Pancreas (tissue), 10 donors: ENCODE measurements at places on chromosomes 7 and 10.
A peak's percentile ranks its signal among the peaks of the same experiment; 100 is the strongest.

DNA sequence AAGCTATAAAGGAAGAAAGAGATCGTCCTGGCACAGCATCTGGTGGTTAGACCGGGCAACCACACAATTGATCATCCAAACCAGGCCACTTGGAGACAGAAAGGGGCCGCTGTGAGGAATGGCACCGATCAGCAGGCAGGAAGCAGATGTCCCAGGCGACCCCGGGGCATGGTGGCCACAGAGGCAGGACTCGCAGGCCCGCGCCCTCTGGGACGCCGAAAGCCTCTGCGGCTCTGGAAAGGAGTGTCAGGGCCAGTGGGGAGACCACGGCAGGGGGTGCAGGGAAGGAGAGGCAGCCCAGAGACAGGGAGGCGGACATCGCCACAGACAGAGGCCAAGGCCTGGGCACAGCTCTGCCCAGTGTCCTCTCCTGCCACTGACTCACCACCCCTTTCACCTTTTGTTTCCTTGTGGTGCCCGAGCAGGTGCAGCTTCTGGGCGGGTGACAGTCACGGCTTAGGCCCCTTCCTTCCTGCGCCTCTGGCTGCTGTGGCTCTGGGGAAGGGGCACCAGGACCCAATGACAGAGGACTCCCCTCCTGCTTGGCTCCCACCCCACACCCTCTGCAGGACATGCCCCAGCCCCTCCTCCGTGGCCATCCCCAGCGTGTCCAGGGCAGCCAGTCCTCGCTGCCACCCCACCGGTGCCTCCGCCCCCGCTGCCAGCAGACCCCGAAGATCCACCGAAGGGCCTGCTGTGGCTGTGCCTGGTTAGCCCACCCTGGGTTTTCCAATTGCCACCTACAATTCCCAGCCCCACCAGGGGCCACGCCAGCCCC is 10.9 kb downstream of the STK32C start:
- no peaks in the 10 kb centered on the region for H3K27me3 ChIP-seq
- no peak overlapping the region for H3K4me3 ChIP-seq

DNA sequence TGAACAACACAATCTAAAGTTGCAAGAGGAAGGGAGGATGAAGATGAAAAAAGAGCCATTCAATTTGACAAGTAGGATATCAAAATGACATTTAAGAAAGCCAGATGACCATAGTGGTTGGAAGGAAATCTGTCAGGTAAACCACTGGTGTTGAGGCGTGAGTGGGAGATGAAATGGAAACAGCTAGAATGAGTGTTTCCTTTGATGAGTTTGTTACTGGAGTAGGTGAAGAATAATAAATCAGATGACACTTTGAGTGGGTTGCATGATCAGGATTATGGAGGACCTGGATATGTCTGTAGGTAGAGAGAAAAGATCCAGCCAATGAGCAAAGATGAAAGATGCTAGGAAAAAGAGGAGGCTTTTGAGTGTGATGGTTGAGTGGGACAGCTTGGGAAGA is 33.1 kb downstream of the AKR1B1 start:
- H3K27me3 ChIP-seq = no peaks in the 10 kb centered on the region
- DNase-seq = no peak

DNA sequence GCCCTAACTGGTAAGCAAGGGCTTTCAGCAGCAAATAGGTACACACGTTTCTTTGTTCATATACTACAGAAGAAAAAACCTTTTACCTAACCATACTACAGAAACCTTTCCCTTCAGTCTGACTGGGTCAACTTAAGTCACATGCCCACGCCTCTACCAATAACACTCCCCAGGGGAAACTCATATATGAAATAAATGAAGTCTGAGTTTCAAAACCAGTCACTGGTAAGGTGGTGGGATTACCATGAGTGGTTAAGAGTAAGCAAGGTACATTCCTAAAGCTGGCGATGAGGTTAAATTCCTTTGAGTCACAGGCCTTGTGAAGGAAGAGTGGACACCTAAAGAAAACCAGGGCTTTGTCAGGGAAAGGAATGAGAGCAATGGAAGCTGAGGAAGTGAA is 21.4 kb upstream of the KIF20B start:
- H3K4me3 ChIP-seq = no peak overlapping the region
- DNase-seq = no peak
- no peaks in the 10 kb centered on the region for H3K27me3 ChIP-seq
- H3K27ac ChIP-seq = no peak overlapping the region
- H3K36me3 ChIP-seq = no peaks in the 10 kb centered on the region
- peaks cover 3% of the 10 kb centered on the region for H3K4me1 ChIP-seq

DNA sequence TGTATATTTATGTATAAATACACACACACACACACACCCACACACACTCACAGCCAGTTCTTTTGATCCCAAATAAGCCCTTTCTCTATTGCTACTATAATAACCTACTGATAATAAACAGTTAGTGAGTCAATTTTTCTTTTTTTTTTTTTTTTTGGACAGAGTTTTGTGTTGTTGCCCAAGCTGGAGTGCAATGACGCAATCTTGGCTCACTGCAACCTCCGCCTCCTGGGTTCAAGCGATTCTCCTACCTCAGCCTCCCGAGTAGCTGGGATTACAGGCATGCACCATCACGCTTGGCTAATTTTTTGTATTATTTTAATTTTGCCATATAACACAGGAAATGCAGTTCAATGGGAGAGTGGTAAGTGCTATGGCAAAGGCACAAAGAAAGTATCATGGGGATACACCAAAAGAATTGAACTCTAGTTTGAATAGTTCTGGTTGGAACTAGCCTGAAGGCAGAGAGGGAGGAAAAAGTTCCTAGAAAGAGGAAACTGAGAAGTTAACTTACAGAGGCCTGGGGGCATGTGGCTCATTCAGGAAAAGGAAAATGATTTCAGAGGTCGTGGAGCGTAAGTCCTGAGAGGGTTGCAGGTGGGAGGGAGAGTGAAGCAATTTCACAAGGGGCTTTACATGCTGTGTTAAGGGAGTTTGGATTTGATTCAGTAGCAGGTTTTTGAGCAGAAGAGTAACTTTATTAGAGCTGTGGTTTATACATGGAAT is 44.4 kb upstream of the JCAD start:
- no peaks in the 10 kb centered on the region for H3K36me3 ChIP-seq
- no peaks in the 10 kb centered on the region for H3K27me3 ChIP-seq
- no peaks in the 10 kb centered on the region for H3K4me1 ChIP-seq
- no peak for DNase-seq
- H3K27ac ChIP-seq = no peak overlapping the region

DNA sequence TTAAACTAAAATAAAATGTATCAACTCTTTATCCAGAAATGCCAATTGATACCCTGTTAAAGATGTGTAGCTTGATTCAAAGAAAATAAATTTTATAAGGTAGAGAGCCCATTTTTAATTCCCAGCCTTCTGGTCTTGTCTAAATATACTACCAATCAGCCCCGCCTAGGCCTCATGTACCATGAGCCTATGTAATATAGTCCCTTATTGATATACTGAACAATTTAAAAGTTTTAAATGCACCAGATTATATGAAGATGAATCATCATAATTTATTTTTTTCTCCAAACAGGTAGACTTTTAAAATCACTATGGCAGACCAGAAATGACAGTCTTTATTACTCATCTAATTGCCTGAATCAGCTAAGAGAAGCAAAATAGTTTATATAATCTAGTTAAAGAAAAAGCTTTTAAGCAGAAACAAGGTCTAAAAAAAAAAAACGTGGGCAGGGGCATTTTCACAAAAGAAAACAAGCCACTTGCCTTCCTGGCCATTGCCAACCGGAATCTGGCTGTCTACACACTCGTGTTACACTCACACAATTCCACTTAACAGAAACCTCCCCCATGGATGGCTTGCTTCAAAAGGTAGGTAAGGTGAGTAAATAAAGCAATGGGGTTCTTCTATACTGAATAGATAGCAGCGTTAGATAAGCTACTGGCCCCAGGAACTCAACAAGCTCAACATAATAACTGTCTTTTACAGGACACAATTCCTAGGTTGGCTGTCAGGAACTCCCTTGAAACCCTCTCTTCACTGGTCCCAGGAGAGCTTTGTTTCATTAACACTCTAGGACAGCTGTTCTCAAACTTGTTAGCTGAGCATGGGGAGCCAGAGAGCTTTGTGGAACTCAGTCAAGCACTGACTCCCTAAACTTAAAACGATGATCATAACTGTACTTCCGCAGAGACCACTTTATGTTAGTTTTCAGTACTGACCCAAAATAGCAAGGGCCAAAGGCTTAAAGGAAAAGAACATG is 37.2 kb downstream of the RAPGEF5 start:
- H3K27me3 ChIP-seq = no peaks in the 10 kb centered on the region
- no peak overlapping the region for H3K4me3 ChIP-seq
- DNase-seq = no peak
- peaks cover under 1% of the 10 kb centered on the region for H3K36me3 ChIP-seq

DNA sequence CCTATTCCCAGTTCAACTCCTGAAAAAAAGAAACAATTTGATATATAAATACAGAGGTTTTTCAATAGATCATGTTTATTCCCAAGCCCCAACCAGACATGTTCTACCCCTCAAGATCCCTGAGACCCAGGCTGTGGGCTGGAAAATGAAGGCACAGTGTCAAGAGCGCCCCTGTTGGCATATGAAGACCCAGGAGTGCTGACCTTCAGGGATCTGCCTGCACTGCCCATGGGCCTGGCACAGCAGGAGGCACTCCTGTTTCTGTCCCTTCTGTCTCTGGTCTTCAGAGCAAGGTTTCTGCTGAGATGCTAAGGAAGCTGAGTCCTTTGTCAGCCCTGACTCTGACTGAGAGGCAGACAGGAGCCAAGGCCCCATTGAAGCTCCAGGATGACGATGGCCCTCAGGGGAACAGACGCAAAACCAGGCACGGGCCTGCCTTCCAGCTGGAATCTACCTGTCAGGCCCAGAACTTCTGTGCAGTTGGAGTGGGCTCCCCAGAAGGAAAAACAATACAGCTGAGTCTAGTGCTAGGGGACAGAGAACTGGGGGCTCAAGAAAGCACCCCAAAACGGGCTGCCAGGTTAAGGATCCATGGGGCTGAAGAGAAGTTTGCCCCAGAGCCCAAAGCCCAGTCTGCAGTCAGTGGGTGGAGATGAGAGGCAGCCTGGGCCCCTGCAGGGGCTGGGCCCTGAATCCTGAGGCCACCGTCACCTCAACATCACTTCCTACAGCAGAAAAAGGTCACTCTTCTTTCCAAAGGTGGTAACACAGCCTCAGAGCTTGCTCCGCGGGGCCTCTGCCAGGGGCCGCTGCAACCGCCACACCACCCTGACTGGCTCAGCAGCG is 6.7 kb upstream of the AIFM2 start:
- no peaks in the 10 kb centered on the region for H3K27me3 ChIP-seq
- no peaks in the 10 kb centered on the region for H3K4me1 ChIP-seq
- H3K27ac ChIP-seq = no peak overlapping the region
- H3K36me3 ChIP-seq = no peaks in the 10 kb centered on the region
- no peak overlapping the region for H3K4me3 ChIP-seq

GRCh38 chr7:6096581-6096980 is 65.4 kb downstream of the ANKRD61 start:
- no peaks in the 10 kb centered on the region for H3K36me3 ChIP-seq
- no peak for DNase-seq
- no peak overlapping the region for H3K27ac ChIP-seq
- H3K27me3 ChIP-seq = no peaks in the 10 kb centered on the region
- H3K4me3 ChIP-seq = no peak overlapping the region

DNA sequence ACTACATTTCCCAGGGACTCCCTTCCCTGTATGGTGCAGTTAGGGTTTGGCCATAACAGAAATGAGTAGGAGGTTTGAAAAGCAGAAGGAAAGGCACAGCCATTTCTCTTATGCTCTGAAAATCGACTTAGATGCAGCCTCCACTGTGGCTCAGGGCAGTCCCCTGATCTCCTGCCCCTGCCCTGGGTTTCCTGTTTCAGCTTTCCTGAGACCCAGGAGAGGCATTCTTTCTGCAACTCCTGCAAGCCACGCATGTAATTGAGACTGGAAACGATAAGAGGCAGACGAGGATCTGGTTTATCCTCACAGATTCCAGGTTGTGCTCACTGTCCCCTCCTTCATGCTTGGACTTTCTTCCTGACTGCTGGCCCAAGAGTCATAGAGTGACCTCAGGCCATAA is 461.2 kb upstream of the VSTM2A start:
- H3K4me1 ChIP-seq = no peaks in the 10 kb centered on the region
- H3K27ac ChIP-seq = no peak overlapping the region

- no peak overlapping the region for H3K4me3 ChIP-seq
- H3K27ac ChIP-seq = peak overlapping the region; percentile 3
- H3K4me1 ChIP-seq = no peaks in the 10 kb centered on the region
- H3K27me3 ChIP-seq = no peaks in the 10 kb centered on the region
- H3K36me3 ChIP-seq = no peaks in the 10 kb centered on the region
Observed at GRCh38 chr10:580778-581177, 108.7 kb downstream of the DIP2C start.

DNA sequence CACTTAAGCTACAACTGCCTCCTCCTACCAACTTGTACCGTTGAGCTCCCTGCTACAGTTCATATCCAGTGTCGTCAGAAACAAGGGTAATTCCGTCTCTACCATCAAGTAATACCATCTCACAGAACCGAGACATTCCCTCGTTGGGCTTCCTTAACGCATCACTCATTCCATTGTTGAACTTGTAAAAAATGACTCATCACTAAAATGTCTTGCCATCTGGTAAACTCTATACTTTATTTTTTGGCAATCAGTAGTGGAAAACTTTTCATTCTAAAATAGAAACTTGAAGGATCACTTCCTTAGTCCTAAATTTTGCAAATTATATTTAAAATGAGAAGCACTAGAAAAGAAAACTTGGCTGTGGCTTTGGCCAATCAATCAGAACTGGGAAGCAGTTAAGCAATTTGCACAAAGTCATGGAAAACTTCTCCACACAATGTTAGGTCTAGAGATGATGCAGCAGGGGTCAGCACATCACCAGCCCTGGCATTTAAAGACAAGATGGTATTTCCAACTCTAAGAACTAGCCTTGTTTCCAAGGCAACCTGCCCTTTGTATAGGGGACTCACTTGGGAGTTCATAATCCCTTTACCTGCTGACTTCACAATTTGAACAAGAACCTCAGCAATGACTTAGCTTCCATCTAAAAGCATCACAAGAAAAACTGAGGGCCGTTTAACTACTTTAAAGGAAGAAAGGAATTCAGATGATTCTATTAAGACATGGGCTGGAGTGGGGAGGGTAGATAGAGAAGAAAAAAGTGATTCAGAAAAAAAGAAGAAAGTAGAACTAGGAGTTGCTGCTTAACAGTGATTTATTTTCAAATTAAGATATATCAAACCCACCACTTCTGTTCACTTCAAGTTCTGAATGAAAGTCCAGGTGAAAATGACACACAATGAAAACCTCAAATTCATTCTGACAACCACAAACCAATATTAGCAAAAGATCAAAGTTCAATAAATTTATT is 288.1 kb downstream of the PARD3 start:
- no peak overlapping the region for H3K4me3 ChIP-seq
- DNase-seq = no peak
- peaks cover 4% of the 10 kb centered on the region for H3K4me1 ChIP-seq
- peak overlapping the region; percentile 6 for H3K27ac ChIP-seq
- H3K36me3 ChIP-seq = no peaks in the 10 kb centered on the region
- H3K27me3 ChIP-seq = no peaks in the 10 kb centered on the region

- no peak for DNase-seq
- no peaks in the 10 kb centered on the region for H3K4me1 ChIP-seq
- H3K36me3 ChIP-seq = peaks cover 3% of the 10 kb centered on the region
Observed at GRCh38 chr7:44401692-44402091, 76.3 kb upstream of the CAMK2B start.
